ENCODE measurements at places on chromosomes 2 and 18.

DNA sequence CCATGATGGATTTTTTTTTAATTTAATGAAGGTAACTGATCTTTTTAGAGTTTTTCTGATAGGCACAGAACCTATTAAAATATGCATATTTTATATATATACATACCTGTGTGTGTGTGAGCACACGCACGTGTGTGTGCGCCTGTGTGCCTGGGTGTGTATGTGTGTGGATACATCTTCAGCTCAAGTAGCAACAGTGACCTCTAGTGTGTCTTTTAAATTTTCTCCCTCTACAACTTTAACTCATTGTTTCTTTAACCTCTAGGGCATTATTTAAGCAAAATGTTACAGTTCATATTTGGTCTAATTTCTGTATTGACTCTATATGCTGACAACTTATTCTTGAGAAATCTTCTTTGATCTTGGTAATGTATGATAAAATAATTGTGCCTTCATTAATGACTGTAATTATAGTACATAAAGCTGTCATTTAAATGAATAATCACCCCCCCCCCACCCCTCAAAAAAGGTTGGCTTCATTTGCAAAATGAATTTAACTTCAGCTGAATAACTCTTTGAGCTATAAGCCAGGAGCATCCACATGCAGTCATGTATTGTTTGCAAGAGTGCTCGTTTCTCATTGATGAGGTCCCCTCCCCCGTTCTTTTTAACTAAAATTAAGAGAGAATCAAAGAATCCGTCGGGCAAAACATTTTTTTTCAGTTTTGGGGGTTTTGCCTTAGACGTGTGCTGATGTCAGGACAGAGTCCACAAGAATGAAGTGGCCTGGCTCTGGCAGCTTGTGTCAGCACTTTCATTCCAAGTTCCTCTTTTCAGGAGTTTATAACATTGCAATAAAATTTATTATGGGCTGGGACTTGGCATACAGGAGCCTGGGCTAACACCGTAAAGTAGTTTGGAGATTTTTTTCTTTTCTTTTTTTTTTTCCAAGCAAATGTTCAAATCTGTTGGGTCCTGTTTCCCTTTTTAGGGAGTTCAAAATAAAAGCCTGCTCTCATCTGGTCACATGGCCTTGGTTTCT, 80.0 kb downstream of the ETAA1 start:
- DNase-seq, result peak; percentile 27

- DNase-seq, result no peak
These were observed 104.1 kb downstream of the ESCO1 start for GRCh38 chr18:21496277-21496835.

DNA sequence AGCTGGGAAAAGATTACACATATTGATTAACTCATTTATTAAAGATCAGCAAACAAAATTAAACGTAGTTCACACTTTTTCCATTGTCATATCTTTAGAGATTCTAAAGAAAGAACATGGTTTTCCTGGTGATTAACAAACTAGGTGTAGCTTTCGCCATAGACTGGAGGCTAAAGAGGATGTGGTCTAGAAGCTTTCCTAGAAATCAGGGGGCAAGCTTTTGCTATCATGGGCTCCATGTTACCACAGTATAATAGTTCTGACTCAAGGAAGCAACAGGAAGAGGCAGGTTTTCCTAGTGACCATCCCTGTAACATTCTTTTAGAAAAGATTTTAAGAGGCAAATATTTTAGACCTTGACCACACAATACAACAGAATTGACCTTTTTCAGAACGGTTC, 232.7 kb downstream of the METTL4 start:
- peak; percentile 3 for DNase-seq

GRCh38 chr2:23666980-23667357, 260.0 kb downstream of the ATAD2B start:
- no peak for DNase-seq

DNA sequence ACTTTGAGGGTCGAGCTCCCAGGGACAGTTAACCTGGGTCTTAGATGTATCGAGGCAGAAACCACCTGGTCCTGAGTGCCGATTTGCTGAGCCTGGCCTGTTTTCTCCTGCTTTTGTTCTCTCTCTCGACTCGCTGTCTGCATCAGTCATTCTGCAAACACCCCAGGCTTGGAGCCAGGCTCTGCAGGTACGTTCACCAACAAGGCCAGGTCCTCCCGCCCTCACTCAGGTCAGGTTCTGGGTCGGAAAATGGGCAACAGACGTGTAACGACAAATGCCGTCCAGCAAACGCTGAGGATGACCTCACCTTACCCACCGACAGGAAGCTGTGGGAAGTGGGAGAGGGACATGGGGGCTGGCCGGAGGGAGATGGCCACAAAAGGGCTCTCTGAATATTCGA, 57.7 kb upstream of the PXDN start:
- DNase-seq, result no peak

DNA sequence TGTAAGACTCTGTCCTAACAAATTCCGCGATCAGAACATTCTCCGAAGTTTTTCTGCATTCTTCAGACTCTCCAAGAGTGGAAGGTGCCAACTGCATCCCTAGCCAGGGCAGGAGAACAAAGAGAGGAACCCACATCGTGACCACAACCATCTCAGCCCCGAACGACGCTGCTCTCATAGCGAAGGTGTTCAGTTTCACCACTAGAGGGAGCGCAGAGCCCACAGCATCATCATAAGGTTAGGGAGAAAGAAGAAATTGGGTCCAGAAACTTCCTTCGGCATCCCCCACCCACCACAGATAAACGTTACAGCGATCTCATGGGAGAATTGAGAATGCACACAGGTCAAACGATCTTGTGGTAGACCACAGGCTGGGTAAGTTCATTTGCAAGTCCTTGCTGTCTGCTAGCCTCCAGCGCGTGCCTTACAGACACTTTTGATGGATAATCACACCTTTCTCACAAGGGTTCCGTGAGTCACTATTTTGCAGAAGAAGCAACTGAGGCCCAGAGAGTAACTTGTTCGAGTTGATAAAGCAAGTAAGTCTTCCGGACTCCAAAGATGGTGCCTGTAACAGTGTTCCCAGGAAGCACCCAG, 53.7 kb upstream of the ARL4C start:
- peak; percentile 76 for DNase-seq

- no peak for DNase-seq
These were observed 554.6 kb downstream of the DSC3 start for GRCh38 chr18:30487962-30488361.

DNA sequence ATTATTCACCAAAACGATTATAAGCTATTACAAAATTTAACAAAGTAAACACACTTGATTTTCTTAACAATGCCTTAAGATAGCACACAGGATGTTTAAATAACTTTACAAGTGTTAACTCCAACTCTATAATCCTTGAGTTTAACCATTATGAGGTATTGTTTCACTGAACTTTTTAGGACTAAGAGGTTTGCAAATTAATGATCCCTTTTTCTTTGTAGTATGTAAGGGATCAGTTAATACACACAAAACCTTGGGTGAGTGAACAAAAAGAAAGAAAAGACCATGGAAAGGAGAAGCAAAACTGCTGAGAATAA, 21.5 kb upstream of the TFPI start:
- DNase-seq, result no peak

- DNase-seq, result no peak
These were observed 199.2 kb downstream of the CAMKMT start for GRCh38 chr2:44560941-44561340.

GRCh38 chr18:671405-671804, 14.0 kb downstream of the TYMS start:
- no peak for DNase-seq

DNA sequence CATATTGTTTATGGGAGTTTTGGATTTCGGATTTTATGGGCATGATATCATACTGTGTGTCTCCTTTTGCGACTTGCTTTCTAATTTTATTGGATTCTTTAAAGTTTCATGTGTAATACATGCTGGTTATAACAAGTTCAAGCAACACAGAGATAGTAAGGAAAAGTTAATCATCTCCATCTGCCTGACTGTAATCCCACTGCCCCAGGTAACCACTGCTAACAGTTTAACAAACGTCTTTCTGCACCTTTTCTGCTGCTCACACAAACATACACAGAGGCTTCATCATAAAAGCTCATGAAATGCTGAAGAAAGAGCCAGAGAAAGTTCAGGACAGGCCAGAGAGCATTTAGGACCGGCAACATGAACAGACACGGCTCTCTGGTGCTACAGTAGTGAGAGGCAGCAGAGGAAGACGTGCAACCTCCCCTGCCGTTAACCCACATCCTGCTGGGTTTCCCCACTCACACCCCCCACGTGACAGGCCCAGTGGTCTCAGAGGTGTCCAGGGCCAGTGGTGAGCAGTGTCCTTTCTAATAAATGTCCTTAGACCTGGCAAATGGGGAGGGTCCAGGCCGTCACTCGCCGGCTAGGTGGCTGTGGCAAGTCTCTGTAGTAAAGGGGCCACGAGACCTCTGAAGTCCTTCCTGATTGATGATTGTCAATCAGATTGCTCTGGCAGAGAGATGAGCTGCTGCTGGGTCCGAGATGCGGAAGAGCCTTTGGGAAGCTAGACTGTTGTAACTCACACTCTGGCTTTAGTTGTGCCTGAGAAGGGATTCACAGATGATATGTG, 43.0 kb upstream of the SLC1A4 start:
- DNase-seq, result peak; percentile 99

DNA sequence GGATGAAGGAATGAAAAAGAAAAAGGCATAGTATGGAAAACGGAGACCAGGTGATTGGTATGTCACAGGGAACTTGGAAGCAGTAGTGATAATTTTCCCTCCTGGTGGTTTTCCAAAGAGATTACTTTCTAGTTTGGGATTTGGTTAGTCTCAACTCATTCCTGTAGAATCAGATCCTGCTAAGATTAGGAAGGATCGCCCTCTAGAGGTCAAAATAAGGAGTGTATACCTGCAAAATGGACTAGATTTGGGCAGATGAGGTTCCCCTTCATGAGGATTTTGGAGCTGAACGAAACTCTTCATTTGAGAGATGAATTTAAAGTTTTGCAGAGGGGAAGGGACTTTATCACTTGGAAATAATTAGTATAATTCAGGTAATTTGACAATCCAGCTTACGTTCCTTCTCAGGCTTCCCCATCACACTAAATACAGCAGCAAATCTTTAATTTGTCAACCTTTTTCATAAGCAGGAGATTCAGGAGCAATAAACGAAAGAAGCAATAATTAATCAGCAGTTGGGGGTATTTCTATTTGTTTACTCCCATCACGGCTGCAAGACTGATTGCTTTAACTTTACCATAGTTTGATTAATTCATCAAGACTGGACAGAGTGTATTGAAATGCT, 65.2 kb downstream of the CCDC195 start:
- peak; percentile 66 for DNase-seq

DNA sequence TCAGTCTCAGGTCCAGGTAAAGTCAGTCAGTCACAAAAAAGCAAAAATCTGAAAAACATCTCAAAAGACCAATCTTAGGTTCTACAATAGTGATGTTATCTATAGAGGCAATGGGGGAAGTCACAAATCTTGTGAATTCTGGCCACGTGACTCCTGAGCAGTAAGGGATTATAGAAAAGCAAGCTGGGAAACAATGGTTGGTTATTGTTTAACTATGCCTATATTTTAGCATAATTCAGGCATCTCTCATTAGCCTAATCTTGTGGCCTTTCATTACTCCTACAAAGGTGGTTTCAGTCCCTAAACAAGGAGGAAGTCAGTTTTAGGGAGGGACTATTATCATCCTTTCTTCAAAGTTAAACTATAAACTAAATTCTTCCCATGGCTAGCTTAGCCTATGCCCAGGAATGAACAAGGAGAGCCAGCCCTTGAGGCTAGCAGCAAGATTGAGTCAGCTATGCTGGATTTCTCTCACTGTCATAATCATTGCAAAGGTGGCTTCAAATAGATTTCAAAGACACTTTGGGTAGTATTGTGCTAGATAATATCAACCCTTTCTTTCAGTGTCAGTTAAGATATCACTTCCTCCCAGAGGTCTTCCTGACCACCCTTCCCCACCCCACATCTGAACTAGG, 56.4 kb upstream of the ITGA6 start:
- no peak for DNase-seq

GRCh38 chr2:200302940-200303727, 3.4 kb upstream of the SPATS2L start:
- peak; percentile 22 for DNase-seq

- no peak for DNase-seq
These were observed 71.8 kb upstream of the SP5 start for GRCh38 chr2:170643346-170643745.

DNA sequence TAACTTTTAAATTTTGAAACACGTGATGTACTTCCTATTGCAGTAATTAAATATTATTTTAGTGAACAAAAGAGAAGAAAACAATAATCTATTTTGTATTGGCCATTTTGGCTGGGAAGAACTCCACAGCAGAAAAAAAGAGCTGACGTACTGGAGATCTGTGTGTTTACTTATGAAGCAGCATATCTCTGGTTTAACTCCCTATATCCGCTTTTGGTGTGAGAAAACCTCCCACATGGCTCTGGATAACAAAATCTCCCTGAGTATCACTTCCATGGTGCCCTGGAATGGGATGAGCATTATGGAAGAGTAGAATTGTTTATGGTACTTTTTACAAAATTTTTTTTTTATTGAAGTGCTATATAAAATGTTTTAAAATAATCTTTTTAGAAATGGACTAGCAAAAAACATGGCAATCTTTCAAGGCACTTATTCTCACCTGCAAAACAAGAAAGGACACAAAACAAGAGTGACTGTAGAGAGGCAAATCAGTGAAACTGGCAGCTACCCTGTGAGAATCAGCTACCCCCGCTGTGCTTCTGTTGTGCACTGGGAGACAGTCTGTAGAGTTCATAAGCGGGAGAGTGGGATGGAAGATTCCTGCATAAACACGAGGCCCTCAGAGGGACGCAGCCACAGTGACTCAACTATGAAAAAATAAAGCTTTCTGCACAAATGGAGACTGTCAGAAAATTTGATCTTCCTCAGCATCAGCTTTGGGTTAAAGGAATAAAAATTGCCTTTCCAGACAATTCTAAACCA, 762.2 kb upstream of the HS6ST1 start:
- no peak for DNase-seq

DNA sequence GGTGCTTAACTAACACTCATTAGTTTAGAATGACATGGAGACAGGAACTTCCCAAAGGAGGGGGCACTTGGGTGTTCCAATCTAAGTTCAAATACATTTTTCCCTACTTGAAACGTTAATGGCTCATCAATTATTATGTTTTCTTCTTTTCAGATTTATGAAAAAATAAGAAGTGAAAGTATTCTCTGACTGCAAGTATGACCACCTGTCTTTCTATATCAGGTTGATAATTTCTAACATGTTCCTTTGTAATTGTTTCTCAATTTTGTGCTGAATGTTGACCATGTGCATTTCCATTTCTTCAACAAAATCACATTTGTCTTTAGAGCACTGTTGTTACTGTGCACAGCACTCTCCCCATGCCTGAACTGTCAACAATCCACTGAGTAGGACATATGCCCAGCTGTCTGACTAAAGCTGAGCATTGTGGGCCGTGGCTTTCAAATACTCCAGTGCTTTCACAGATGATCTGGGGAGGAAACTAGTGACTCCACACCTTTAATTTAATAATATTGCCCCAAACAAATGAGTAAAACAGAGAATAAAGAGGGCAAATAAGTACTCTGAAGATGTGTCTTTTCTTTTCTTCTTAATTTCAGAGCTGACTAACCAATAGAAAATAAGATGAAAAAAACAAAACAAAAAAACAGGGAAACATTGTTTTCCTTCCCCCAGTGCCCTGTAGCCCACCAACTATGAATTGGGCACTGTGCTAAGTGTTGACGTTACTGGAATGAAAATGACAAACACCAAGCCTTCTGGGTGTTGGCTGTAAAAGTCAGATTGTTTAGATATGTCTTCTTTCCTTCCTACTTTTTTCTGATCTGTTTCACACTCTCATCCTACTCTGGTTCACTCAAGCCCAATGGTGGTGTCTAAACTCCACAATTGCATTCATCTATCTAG, 16.0 kb downstream of the LANCL1 start:
- no peak for DNase-seq

GRCh38 chr2:46717344-46718121, 198.1 kb downstream of the MCFD2 start:
- DNase-seq, result peak; percentile 59

GRCh38 chr2:558879-559278, 118.3 kb downstream of the TMEM18 start:
- no peak for DNase-seq
